ENCODE measurements at places on chromosomes 4 and X.

DNA sequence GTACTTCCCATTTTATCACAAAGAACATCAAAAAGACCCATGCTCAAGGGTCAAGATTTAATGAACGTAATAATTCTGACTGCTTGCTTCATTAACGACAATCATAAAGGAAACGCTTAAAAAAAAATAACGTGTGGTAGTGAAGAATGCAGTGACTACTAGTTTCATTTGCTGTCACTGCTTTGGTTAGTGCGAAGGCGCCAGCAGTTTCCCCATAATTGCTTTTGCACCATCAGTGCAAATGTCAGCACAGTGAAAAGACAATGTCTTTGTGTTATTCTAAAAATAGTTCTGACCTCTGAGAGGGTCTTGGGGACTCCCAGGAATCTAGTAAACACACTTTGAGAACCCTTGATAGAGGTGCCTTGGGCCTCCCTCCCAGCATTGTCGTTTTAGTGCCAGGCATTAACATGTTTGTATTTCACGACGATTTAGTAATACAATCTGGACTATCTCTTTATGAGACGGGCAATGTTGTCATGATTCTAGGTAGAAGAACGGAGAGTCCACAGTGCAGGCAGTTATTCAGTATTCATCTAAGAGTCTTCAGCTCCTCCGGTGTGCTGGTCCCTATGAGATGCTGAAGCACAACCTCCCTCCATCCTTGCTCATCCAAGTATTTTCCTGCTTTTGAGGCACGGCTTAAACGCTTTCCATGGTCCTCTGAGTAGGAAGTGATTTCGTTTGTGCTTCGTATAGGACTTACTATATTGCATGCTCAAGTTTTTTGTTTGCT lies 71.0 kb downstream of the AFF1 start:
- DNase-seq = no peak

DNA sequence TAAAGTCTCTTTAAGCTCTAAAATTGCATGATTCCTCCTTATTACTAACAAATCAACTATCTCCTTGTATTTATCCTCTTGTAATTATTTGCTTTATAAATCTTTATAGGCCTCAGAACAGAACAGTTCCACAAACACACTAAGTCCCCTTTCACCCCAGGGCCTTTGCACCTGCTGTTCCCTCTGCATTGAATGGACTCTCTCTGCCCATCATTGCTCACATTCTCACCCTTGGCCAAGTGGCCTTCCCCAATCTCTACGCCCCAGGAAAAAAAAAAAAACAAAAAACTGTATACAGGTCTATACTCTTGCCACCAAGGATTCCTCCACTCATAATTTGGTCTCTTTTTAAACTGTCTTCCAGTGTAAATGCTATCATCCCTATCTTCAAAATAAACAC lies 53.7 kb downstream of the TEC start:
- DNase-seq = no peak

- no peak for DNase-seq
These were observed 127.5 kb upstream of the RADX start for GRCh38 chrX:106484233-106484632.

GRCh38 chrX:134377537-134377936 lies 82.4 kb upstream of the HPRT1 start:
- no peak for DNase-seq

DNA sequence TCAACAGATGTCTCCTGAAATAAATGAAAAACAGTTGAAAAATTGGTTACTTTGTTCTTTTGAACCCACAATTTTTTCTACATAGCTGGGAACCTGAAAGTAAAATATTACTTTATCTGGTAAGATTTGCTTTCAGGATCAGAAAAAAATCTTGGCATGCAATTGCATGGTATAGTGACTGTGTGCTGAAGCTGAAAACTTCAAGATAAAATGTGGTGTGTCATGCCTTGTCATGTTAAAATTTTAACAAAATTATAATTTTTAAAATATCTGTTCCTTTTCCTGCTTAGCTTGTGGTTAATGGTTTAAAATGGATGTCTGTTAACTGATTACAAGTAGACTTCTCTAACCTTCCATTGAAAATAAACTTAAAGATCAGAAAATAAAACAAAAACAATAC lies 904.8 kb downstream of the PDHA2 start:
- DNase-seq = no peak

GRCh38 chrX:136766785-136767103 lies 14.0 kb downstream of the ARHGEF6 start:
- no peak for DNase-seq

- no peak for DNase-seq
These were observed 40.7 kb upstream of the DDX3X start for GRCh38 chrX:41293269-41293668.

DNA sequence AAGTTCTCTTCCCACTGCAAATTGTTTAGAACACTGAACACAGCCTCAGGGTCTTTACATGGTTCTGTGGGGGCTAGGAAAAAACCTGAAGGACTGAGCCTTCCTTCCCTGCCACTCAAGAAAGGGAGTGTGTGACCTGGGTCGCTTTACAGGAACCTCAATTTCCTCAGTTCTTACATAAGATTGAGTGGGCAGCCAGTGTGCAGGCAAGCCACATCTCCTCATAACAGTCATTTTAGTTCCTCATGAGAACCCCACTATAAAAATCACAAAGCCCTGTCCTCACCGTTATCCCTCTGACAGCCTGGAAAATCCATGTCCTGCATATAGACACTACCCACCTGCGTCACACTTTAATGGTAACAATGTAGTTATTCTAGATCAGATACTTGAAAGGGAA lies 2.1 kb upstream of the ETDC start:
- no peak for DNase-seq

DNA sequence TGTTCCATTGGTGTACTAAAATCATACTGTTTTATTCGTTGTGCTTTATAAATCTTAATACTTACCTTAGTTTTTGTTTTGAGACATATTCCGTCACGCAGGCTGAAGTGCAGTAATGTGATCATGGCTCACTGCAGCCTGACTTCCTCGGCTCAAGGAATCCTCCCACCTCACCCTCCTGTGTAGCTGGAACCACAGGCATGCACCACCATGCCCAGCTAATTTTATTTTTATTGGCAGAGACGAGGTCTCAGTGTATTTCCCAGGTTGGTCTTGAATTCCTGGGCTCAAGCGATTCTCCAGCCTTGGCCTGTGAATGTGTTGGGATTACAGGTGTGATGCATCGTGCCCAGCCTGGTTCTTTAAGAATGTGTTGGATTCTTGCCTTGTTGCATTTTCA lies 24.4 kb upstream of the DCK start:
- no peak for DNase-seq

GRCh38 chr4:165905405-165906027 lies 32.5 kb downstream of the TLL1 start:
- DNase-seq = no peak

DNA sequence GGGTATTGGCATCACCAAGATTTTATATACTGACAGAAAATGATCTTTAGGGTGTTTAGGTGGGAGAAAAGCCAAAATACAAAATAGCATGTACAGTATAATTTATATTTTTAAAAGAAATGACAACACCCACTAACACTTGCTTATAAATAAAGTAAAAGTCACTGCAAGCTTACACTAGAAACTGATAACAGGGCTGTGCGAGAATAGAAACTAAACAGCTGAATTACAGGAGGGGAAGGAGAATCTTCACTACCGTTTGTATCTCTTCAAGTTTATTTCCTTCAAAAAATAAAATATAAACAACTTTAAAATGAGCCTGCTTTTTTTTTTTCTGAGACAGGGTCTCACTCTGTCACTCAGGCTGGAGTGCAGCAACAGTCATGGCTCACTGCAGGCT lies 22.8 kb downstream of the GRSF1 start:
- DNase-seq = no peak

- DNase-seq = peak; percentile 57
These were observed 39.4 kb upstream of the NDP start for GRCh38 chrX:44012484-44013096.

GRCh38 chrX:11867610-11868345 lies 109.7 kb downstream of the MSL3 start:
- DNase-seq = no peak

GRCh38 chrX:100939333-100939732 lies 10.6 kb upstream of the XKRX start:
- no peak for DNase-seq

- DNase-seq = no peak
These were observed 65.8 kb downstream of the ARHGEF6 start for GRCh38 chrX:136714626-136715599.

GRCh38 chr4:126230269-126230668 lies 915.5 kb downstream of the FAT4 start:
- DNase-seq = no peak

- no peak for DNase-seq
These were observed 56.6 kb upstream of the TMEM184C start for GRCh38 chr4:147560625-147561024.

GRCh38 chrX:40092808-40093435 lies 4.8 kb downstream of the BCOR start:
- DNase-seq = no peak

DNA sequence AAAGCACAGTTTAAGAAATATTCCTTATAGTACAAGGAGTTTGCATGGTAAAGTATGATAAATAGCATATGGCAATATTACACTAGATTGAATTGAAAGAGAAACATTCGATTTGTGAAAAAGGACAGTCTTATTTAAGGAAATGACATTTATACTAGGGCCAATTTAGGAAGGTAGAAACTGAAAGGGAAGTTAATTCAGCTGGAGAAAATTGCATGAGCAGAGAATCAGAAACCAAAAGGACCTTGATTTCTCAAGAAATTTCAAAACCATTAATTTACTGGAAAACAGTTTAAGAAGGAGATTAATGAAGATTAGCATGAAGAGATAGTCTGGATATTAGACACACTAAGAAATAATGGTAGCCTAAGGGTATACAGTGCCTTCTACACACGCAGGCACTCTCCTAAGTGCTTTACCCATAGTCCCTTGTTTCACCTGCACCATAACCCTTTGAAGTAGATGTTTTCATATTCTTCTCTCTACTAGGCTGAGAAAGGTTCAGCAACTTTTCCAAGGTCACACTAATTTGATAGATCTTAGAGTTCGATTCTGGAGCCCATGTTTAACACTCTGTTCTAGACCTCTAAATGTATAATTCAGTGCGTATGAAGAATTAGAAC lies 259.1 kb upstream of the SLIT2 start:
- DNase-seq = no peak

- DNase-seq = no peak
These were observed 2.6 kb downstream of the FAM114A1 start for GRCh38 chr4:38870098-38870808.

GRCh38 chrX:46601283-46601682 lies 27.7 kb downstream of the CHST7 start:
- DNase-seq = no peak

GRCh38 chr4:4662230-4662629 lies 120.4 kb upstream of the STX18 start:
- no peak for DNase-seq

- DNase-seq = no peak
These were observed 212.7 kb upstream of the FMR1 start for GRCh38 chrX:147699061-147699460.

DNA sequence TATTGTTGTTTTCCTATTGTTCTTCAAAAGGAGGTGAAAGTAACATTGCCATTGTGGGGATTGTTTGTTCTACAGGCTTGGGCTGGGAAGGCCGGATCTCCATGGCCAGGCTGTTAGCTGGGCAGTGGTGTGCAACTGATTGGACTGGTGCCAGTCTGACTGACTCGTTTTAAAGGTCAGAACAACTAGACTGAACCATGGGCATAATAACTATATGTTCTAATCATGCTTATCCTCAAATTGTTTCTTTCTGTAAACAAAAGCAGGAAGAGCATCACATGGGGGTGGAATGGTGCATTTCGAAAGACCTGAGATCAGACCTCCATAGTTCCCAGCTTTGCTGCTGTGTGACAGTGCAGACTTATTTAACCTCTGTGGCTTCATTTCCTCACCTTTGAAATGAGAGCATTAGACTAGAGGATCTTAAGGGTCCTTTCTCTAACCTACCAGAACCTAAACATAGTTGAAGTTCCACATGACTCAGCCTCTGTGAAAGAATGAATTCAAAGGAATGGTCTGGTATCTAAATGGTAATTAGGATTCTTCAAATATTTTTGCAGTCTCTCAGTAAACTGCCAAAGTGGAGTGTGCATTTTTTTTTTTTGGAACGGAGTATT lies 66.7 kb upstream of the PGRMC2 start:
- DNase-seq = peak; percentile 62

GRCh38 chr4:140115140-140115539 lies 38.8 kb downstream of the MAML3 start:
- DNase-seq = no peak

DNA sequence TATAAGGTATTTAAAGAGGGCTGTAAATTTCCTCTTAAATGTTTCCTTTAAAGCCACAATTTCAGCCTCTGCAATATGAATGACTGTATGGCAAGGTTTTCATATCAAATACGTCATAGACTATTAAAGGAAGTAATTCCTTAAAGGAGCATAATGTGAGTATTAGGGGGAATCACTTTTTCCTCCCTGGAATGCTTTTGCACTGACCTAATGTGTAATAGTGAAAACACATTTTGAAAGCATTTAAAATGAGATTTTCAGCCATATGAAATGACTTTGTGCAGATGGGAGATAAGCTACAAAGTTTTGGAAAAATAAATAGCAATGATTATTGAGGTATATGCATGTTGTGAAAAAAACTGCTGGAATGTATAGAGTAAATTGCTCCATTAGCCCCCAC lies 17.6 kb downstream of the SLIT2 start:
- DNase-seq = no peak

DNA sequence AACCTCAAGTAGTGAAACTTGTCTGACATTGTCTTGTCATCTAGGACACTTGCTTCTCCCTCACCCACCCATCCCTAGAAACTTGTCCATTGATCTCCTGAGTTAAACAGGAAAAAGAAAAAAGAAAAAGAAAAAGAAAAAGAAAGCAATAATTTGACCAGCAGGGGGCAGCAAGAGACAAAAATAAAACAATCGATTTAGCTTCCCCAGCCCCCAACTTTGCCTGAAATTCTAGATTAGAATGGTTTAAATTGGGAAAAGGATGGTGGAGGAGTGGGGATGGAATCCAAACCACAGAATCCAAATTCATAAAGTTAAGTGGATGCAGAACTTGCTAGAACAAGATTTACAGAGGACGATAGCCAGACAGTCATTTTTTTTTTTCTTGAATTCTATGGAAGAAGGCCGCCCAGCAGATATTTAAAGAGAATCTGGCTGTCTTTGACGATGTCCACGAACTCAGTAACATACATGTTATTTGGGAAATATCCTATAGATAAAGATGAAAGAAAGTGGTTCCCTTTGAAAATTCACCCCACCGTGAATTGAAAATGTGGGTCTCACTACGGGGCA lies 282.9 kb downstream of the USP46 start:
- DNase-seq = peak; percentile 39

DNA sequence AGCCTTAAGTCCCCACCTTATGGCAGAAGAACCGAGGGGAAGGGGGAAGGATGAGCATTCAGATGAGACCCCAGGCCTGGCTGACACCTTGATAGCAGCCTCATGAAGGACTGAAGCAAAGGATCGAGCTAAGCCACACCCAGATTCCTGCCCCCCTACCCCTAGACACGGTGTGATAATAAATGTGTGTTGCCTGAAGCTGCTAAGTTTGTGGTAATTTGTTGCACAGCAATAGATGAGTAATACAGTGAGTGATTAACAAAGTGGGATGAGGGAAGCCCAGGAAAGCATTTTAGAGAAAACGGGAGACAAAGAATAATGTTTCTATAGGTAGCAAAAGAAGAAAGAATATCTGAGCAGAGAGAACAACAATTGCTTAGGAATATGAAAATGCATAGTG lies 404.2 kb downstream of the MID1IP1 start:
- no peak for DNase-seq
